ENCODE measurements at places on chromosomes 7 and 10. TPM values are rescaled to one million over a fixed set of nuclear protein-coding genes. Genes with fewer than 3 reads are reported as not detected.

DDC gene
- polyA plus RNA-seq: not detected

FAM20C gene
- 36.6 TPM for polyA plus RNA-seq

TEX47 gene
- not detected for polyA plus RNA-seq

OAT gene
- 85.1 TPM for polyA plus RNA-seq

DNA sequence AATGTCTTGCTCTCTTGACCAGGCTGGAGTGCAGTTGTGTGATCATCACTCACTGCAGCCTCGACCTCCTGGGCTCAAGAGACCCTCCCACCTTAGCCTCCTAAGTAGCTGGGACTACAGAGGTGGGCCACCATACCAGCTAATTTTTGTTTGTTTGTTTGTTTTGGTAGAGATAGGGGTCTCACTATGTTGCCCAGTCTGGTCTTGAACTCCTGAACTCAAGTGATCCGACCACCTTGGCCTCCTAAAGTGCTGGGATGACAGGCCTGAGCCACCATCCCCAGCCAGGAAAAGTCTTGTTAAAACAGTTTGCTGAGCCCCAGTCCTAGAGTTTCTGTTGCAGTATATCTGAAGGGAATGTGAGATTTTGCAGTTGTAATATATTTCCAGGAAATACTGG, 83.9 kb downstream of the SKIDA1 start:
- DNase-seq: no peak

DNA sequence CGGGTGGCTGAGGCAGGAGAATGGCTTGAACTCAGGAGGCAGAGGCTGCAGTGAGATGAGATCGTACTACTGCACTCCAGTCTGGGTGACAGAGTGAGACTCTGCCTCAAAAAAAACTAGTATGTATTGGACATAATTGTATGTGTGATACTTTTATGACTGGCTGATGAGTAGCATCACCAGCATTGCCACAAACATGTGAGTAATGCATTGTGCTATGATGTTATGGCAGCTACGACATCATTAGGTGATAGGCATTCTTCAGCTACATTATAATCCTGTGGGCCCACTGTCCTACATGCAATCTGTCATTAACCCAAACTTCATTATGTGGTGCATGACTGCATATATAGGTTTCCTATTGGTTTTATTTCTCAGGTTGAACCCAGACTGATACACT, 352.4 kb downstream of the GALNT17 start:
- DNase-seq: no peak

- DNase-seq: no peak
Observed at GRCh38 chr7:135965602-135966001, 11.6 kb downstream of the MTPN start.

- peak; percentile 72 for DNase-seq
Observed at GRCh38 chr10:18230794-18231193, 90.6 kb downstream of the CACNB2 start.

- peak; percentile 29 for DNase-seq
Observed at GRCh38 chr7:72754312-72754711, 73.7 kb downstream of the TYW1B start.

GRCh38 chr10:77542710-77543259, 94.8 kb downstream of the KCNMA1 start:
- no peak for DNase-seq

GRCh38 chr7:97373736-97374135, 256.2 kb downstream of the SDHAF3 start:
- DNase-seq: no peak

DNA sequence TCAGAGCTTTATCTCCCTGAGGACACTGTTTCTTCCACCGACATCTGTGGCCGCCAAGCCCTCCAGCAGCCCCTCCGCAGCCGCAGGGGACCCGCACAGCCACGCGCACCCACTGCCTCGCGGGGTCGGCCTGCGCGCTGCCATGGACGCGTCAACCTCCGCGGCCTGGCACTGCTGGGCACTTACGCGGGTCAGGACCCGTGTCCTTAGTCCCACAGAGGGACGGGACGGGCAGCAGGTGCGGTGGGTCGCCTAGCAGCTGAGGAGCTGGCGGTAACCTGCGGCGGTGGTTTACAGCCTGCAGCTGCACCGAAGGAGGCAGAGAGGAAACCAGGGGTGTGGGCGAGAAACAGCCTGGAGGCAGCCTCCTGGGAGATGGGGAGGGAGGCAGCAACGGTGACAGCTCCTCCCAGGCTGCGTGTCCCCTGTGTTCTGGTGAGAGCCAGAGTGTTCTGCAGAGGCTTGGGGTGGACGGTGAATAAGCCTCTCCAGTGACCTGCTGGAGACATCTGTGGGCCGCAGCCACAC, 61.3 kb downstream of the SEC61G start:
- DNase-seq: no peak

DNA sequence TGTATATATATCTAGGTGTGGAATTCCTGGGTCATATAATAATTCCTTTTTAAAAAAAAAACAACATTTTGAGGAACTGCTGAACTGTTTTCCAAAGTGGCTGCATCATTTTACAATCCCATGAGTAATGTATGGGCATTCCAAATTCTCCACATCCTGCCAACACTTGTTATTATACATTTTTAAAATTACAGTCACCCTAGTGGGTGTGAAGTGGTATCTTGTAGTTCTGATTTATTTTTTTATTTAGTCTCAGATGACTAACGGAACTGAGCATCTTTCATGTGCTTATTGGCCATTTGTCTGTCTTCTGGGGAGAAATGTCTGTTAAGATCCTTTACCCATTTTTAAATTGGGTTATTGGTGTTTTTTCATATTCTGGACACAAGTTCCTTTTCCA, 12.0 kb upstream of the KLHL7 start:
- peak; percentile 65 for DNase-seq

DNA sequence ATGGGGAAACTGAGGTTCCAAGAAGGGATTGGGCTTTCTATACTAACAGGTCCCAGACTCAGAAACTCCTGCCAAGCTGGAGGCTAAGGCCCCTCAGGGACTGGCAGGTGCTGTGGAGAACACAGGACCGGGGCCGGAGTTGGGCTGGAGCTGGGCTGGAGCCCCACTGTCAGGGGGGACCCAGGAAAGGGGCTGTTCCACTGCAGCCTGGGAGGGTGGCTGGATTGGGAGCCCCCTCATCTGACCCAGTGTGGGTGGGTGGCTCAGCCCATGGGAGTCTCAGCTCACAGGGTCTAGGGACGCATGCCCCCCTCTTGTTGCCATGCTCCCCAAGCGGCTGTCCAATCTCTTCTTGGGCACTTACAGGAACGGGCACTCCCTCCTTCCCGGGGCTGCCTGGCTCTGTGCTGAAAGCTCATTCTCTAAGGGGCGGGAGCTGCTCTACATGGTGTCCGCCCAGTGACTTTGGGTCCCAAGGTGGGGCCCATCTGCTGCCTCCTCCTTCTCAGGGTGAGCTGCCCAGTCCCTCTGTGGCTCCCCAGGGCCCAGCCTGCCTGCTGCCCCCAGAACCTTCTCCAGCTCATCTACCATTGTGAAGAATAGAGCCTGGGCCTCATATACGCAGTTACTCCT, 126.5 kb downstream of the MYL10 start:
- DNase-seq: no peak

- no peak for DNase-seq
Observed at GRCh38 chr10:132549371-132549770, 11.8 kb downstream of the INPP5A start.

- no peak for DNase-seq
Observed at GRCh38 chr7:50754241-50754640, 28.5 kb downstream of the GRB10 start.

DNA sequence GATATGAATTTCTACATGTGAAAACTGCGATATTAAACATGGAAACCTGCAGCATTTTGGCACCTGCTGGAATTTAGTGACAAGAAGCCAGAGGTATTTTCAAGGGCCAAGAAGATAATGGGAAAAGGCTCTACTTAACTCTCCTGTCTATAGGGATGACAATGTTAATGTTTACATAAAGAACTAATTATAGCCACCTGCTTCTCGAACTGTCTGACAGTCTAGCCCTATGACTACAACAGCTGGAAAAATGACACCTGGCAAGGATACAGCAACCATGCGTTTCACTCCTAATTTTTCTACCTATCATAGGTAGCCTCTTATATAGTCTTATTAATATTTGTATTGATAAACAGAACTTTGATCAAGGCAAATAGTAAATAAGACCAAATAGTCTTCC, 49.6 kb downstream of the MAGI2 start:
- DNase-seq: no peak

DNA sequence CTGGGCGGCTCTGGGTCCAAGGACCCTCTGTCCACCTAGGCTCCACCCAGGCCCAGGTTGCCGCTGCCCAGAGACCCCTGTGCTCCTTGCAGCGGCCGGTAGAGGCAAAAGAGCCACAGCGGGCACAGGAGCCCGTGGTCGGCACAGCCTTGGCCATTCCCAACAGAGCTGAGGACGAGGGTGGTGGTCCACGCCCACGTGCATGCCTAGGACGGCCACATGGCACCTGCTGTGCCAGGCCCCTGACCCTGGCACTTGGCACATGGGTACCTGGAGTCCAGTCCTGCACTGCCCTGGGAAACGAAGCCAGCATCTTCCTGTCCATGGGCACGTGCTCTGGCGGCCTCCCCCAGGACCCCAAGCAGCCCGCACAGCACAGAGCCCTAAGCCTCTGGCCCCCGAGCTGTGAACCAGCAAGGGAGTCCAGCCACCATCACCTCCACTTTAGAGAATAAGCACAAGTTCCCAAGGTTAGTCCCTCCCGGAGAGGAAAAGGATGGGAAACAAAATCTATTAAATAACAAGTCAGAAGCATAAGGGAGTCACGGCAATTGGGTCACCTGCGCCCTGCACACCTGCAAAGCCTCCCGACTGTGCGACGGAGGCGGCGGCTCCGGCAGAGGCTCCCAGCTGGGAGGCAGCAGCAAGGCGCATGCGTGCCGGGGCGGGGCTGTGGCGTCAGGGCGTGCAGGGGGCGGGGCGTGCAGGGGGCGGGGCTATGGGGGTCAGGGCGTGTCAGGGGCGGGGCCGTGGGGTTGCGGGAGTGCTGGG, 59.1 kb downstream of the STK32C start:
- no peak for DNase-seq

- no peak for DNase-seq
Observed at GRCh38 chr7:13286916-13287315, 599.5 kb downstream of the ARL4A start.

GRCh38 chr10:96978621-96979154, 146.6 kb downstream of the LCOR start:
- no peak for DNase-seq

GRCh38 chr10:107164992-107165391, 486 bp upstream of the SORCS1 start:
- no peak for DNase-seq

GRCh38 chr7:2621948-2622640, 9.7 kb upstream of the TTYH3 start:
- no peak for DNase-seq

DNA sequence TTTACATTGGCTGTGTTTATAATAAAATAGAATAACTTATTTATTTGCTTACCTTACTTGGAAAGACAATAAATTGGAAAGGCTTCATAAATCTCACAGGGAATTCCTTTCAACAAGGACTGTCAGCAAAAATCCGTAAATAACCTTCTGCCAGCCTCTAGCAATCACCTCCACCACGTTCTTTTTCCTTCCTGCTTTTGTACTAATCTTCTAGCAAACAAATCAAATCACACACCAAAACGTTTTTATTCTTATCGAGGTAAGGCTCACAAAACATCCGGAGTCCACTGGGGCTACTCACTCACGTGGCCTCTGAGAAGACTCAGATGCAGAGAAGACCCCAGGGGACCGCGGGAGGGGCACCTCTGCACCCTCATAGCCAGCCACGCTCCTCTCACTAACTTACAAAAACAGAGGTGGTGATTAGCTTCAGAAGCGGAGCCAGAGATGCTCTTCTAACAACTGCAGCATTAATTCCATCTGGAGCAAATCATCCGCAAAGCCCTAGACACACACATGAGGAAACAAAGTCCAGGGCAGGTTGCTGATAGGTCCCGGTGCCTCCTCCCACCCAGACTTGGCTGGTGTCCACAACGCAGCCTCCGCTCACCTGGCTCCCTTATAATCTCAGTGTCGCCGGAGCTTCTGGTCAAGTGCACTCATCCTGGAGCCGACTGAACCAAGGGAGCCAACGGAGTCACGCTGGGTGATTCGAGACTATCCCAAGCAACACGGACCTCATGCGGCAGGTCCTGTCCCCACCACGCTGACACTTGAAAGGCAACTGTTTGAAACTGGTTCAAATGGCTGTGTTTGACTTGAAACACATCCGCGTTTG, 22.5 kb downstream of the CTBP2 start:
- DNase-seq: no peak

DNA sequence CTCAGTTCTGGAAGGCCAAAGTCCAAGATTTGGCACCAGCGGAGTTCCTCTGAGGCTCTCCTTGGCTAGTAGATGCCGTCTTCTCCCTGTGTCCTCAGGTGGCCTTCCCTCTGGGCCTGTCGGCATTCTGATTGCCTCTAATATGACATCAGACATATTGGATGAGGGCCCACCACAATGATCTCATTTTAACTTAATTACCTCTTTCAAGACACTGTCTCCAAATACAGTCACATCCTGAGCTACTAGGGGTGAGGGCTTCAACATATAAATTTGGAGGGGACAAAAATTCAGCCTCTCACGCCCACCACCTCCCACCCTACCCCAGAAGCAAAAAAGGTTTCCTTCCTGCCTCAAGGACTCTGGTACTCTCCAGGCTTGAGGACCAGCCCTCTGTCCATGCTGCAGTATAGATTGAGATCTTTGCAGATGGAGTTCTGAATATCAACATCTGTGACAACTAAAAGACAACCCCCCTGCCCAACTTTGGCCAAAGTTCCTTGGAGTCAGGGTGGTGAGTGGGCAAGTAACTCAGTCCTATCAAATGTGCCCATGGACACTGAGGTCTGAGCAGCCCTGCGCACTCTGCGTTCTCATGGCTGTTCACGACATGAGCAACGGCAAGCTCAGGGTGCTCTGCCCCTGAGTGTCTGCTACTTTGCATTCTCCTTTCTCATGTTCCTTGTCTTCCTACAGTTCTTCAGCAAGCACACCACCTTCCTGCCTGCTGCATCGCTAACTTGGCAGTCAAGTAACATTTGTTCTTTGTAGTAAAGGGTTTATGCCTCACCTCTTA, 11.5 kb downstream of the TMEM176B start:
- peak; percentile 44 for DNase-seq

- DNase-seq: peak; percentile 18
Observed at GRCh38 chr10:84076540-84077195, 62.6 kb upstream of the GHITM start.

DNA sequence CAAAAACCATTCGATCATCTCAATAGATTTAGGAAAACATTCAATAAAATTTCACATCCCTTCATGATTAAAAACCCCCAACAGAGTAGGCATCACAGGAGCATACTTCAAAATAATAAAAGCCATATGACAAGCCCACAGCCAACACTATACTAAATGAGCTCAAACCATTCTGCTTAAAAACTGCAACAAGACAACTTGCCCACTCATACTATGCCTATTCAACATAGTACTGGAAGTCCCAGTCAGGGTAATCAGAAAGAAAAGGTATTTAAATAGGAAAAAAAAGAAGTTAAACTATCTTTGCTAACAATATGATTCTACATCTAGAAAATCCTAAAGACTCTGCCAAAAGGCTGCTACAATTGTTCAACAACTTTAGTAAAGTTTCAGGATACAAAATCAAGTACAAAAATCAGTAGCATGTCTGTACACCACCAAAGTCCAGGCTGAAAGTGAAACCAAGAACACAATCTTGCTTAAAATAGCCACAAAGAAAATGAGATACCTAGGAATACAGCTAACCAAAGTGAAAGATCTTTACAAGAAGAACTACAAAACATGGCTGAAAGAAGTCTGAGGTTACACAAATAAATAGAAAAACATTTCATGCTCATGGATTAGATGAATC, 882.6 kb downstream of the GRM8 start:
- no peak for DNase-seq
